Cardiac septum (tissue), 1 donor: ENCODE measurements at places on chromosomes 5 and 9.

DNA sequence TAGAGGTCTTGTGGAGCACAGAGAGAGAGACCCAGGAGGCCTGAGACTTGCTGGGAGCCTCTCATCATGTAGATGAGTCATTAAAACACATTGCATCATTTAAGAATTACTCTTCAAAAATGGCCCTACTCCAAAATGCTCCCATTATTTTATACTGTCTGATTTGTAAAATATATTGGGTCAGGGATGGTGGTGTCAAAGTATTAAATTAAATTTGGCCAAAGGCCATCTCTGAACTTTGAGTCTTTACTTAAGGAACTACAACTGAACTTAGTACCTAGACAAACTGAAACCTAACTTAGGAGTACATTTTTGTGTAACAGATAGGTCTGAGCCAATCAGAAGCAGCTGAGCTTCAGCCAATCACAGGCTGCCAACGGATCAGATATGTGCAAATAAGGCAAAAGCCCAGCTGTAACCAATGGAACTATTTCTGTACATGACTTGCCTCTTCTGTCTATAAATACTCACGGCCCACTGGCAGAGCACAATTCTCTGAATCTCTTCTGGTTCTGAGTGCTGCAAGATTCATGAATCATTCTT, 657.2 kb downstream of the TLE1 start:
- DNase-seq, result no peak

- peak; percentile 91 for DNase-seq
Measured at GRCh38 chr9:706606-707459, 134.7 kb upstream of the DMRT1 start.

GRCh38 chr5:73126381-73126780, 6.0 kb downstream of the TMEM171 start:
- DNase-seq, result no peak

DNA sequence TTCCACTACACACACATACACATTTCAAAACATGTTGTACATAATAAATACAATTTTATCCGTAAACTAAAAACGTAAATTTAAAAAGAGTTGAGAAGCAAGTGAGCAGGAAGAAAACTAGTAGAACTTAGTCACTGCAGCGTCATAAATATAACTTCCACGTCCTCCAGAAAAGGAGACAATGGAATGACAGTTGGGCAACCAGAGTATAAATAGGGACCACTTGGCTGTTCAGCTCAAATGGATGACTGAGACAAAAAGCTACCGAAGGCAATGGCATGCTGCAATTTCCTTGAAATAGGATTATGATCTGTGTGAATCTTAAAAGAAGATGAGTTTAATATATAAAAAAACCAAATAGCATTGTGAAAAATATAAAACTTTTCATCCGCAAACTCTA, 438.5 kb upstream of the RGMB start:
- no peak for DNase-seq
